LHCN-M2 (cell line): ENCODE measurements at places on chromosomes 1 and 21. TPM values are rescaled to one million over a fixed set of nuclear protein-coding genes. Genes with fewer than 3 reads are reported as not detected.

OR2AJ1 gene
- total RNA-seq = not detected in 2 replicates

GRCh38 chr1:2388004-2388913 is 3.1 kb downstream of the MORN1 start:
- no peak for DNase-seq

KPRP gene
- total RNA-seq = 0.13 TPM in 1 of 2 replicates, not detected in the other

FTCD gene
- 0.13 TPM in 1 of 2 replicates, not detected in the other for total RNA-seq

DNA sequence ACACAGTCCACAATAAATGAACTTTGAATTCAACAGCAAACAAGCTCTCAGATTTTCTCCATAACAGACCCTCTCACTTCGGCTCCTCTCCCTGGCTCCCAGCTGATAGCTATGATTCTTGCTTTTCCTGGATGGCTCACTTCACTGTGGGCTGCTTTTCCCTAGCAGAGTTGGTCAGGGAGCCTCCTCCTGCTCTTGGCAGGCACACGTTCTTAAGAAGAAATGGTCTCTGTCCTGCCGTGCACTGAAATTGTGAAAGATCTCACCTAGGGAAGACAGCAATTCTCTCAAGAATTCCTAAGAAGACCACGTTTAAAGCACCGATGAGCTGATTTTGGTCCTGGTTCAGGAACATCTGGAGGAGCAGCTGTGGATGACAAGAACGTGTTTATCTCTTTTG is 148.5 kb upstream of the KCNK2 start:
- peak; percentile 5 for DNase-seq

- DNase-seq = no peak
These were observed 46.1 kb downstream of the CAMTA1 start for GRCh38 chr1:6831366-6831765.

TNFAIP8L2 gene
- not detected in 2 replicates for total RNA-seq

- DNase-seq = peak; percentile 45
These were observed 20.6 kb downstream of the MTHFR start for GRCh38 chr1:11784993-11785769.

DNA sequence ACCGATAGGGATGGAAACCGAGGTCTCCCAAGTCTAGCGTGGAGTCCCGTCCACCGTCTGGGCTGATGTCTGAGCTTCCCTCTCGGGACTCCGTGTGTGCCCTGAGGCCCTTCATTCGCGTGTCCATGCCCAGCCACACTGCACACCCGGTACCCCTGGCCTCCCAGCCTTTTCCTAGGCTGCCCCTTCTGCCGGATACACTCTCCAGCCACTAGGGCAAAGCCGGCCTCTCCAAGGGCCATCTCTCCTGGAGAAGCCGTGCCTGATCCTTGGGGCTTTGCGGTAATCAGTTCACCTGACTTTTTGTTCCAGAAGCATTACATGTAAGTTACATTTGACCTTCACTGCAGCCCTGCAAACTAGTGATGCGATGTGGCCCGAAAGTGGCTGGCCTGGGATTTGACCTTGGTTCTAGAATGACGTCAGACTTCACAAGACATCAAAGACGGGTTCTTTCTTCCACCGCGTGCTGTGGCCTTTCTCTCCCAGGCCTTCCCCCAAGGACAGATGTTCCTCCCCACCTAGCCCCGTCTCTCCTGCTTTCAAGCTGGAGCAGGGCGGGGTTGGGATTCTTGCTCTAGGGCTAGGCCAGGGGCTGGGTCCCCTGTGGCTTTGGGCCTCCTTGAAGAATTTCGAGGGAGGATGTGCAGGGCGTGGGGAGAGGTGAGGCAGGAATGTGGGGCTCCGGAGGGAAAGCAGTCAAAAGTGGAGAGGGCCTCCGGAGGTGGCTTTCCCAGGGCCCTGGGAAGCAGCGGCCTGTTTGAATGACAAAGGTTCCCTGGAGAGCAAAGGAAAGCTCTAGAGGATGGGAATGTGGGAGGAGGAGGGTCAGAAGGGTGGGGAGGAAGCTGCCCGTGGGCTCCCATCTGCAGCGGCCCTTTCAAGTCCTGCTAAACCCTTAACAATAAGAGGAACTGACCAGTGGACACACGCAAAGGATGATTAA is 49.7 kb upstream of the SLC2A1 start:
- DNase-seq = no peak

GRCh38 chr1:40096646-40096976 is 441 bp downstream of the PPT1 start:
- no peak for DNase-seq

ROR1 gene
- 7.6 and 7.9 TPM in 2 replicates for total RNA-seq

FAM78B gene
- total RNA-seq = 0.13 and 0.23 TPM in 2 replicates

- DNase-seq = peak; percentile 31
These were observed 32.6 kb downstream of the SLC44A3 start for GRCh38 chr1:94852788-94853187.

C1orf52 gene
- 6.5 and 11.0 TPM in 2 replicates for total RNA-seq

DNA sequence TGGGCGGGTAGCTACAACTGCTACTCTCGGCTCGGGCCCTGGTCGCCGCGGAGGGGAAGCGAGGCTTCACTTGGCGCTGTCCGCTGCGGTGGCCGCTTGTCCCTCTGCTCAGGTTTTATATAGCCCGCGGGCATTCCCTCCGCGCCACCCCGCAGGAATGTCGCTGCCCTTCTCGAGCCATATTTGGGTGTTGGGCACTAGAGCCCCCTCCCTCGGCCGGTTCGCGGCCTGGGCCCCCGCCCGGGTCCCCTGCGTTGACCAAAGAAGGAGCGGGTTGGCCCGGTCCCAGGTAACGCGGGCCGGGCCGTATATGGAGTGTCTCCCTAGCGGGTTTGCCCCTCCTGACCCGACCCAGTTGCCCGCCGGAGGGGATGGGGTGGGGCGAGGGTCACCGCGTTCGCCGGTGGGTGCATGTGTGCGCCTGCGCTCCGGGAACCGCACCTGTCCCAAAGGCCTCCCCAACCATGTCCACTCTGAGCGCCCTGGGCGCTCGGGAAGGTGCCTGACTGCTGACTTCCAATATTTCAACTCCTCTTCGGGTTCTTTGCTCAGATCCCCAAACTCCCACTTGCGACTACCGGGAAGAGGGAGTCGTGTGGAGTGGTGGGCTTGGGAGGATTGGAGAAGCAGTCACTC is at the start of gene ACTA1:
Gene ACTA1 (minus strand): TSS at position 90 of the 636 bp plus-strand sequence. CDS start 979 bp downstream, outside the sequence.
- no peak for DNase-seq

FNBP1L gene
- total RNA-seq = 18.0 and 23.0 TPM in 2 replicates

DNA sequence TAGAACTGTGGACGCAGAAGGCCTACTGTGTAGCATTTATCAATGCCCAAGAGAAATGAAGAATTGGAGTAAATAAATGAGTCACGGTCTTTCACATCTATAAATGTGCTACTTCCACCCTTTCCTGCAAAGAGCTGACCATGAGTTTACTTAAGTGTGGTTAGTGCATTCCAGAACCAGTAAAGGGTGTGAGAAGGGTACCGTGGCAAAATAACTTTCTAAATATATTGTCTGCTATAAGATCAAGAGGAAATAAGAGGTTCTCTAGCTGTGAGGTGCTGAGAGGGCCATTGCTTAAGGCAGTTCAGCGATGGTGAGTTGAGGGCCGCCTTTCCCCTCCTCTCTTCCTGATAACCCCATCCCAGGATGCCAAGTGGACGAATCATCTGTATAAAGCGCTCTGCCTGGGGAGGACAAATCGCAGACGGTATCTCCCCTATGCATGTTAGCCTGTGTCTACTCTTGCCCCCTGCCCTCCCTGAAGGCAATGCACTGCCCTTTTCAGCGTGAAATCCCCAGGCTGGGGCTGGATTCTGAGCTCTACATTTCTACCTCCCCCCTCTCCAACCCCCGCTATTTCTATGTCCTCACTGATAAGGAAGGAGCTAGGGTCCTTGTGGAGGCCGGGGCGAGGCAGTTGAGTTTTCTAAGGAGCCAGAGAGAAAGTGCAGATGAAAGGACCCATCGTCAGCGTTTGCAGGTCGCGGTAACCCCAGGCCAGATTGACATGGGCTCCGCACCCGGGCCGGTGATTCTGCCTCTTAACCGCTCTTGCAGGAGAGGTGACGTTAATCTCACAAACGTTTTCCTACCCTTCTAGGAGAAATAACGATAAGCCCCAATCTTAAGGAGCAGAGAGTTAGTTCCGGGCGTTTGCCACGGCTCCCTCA is 1.5 kb upstream of the NCAM2 start:
- DNase-seq = peak; percentile 21

PROX1 gene
- total RNA-seq = 1.4 and 2.1 TPM in 2 replicates

ITGB2 gene
- 3.7 and 3.8 TPM in 2 replicates for total RNA-seq

IRF6 gene
- total RNA-seq = not detected in 2 replicates

- DNase-seq = no peak
These were observed 8.6 kb downstream of the AIM2 start for GRCh38 chr1:159067699-159068621.

DNA sequence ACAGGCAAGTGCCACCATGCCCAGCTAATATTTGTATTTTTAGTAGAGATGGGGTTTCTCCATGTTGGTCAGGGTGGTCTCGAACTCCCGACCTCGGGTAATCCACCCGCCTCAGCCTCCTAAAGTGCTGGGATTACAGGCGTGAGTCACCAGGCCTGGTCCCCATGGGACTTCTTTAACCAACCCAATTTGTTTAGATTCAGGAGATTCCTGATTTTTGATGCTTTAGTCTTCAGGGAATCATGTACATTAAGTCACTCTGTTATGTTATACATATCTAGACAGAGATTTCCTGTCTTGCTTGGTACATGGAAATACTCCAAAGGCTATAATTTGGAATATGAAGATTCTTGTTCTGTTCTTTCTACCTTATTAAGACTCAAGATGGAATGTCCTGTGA is 202.4 kb upstream of the L1TD1 start:
- no peak for DNase-seq

GRCh38 chr1:185790194-185790735 is 56.1 kb downstream of the HMCN1 start:
- DNase-seq = no peak

DNA sequence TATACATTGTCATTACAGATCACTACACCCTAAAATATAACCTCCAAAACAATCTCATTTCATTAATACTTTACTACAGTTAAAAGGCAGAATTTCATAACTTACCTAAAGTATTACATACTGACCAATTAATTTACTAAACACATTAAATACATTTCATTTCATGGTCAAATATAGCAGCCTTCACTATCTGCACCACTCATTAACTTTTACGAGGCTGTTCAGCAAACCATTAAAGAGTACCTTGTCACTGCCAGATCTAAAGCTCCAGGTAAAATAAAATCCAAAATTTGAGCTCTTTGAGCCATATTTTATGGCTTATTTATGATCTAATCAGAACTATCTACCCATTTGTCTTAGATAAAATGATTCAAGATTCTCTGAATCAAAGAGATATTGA is 66.4 kb upstream of the RBM34 start:
- DNase-seq = no peak

- DNase-seq = no peak
These were observed 38.9 kb downstream of the RTCA start for GRCh38 chr1:100304921-100305320.
